GM03348 (cell line): ENCODE measurements at places on chromosomes 12 and 14.

- DNase-seq: no peak
Measured at GRCh38 chr12:108099073-108099472, 30.0 kb upstream of the WSCD2 start.

DNA sequence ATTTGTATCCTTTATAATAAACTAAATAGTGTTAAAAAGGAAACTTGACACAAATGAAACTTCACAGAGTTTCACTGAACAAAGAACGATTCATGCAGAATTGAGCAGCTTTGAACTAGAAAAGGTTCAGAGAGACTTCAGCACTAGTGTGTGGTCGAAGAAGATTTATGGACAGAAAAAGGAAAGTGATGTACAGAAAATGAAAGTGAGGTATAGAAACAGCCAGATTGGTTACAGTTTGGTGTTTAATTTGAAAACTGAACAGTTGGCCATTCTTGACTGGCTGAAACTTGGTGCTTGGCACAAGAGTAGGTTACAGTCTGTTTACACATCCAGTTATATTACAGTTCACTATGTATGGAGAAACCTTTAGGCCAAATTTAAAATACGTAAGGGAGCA is 207.1 kb downstream of the GALC start:
- DNase-seq: no peak

DNA sequence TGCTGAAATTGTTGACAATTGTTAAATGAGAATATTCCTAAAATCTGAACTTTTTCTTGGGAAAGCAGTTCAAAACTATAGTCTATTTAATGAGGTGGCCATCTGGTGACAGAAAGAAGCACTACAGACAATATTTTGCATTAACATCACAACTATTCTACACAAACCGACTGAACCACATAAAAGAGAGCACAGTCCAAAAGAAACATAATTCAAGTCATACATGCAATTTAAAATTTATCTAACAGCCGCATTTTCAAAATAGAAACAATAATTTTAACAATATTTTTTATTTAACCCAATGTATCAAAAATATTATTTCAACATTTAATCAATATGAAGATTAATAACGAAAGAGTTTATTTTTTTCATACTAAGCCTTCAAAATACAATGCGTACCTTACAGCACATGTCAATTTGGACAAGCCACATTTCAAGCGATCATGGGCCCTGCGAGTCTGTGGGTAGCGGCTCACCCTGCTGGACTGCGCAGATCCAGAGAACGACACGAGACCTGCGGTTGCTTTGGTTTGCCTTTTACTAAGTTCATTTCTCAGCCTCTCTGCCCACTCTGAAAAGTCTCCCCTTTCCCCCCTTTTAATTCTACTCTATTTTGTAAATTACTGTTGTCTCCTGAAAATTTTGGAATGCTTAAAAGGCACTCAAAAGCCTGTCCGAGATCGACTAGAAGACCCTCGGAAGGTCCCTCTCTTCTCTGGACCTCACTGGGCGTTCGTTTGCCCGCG is 947 bp upstream of the LRRC9 start:
- peak; percentile 46 for DNase-seq

GRCh38 chr14:88258021-88258420 is 65.0 kb downstream of the KCNK10 start:
- DNase-seq: no peak

GRCh38 chr12:92194561-92194960 is 48.9 kb upstream of the BTG1 start:
- DNase-seq: no peak

GRCh38 chr12:63037746-63038712 is 103.1 kb upstream of the PPM1H start:
- no peak for DNase-seq

DNA sequence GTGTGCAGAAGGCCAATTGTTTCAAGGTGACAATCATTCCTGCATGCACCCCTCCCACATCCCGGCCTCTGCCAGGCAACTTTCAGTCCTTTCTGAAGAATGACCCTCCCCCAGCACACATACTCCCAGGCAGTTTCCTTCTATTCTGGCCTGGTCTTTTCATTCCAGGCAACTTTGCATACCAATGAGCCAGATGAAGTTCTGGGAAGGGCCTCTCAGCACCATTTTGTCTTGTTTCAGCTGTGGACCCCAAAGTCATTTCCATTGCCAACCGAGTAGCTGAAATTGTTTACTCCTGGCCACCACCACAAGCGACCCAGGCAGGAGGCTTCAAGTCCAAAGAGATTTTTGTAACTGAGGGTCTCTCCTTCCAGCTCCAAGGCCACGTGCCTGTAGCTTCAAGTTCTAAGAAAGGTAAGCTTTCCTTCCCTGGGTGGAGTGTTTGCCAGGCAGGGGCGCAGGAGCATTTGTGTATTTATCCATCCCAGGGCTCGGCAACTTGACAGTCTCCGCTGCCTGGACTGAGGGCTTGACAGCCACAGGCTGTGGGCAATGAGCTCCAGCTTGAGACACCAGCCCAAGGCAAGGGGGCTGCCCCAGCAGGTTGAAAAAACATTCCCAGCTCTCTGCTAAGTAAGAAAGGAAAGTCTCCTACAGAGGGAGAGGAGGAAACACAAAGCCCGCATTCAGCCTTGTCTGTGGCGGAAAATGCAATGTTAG is 16.4 kb downstream of the BCL2L14 start:
- DNase-seq: no peak

DNA sequence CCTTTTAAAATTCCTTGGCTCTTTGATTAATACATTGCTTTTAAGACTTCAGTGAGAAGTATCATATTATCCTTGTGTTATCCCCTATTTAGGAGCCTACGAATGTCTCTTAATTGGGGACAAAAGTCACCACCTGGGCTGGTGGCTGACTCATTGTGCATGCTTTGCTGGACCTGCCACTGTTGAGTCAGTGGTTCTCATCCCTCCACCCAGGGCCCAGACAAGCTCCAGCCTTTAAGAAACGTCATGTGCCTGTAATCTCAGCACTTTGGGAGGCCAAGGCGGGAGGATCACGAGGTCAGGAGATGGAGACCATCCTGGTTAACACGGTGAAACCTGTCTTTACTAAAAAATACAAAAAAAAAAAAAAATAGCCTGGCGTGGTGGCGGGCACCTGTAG is 57.9 kb downstream of the OTX2 start:
- DNase-seq: no peak

DNA sequence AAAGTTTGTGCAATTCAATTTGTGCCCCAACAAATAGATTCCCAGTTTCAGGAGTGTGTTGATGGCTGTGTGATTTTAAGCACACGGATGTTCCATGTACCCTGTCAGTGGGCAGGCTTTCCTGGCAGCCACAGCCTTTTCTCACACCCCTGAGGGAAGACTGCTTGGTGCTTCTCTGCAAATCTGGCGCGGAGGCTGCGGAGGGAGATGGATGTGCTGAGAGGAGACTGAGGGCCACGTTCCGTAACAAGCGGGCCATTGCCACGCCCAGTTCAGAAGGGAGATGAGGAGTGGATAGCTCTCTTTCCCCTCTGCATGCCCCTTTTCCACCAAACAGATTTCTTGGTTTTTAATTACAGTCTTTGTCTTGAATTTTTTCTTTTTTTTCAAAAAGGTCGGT is 89.1 kb downstream of the BEGAIN start:
- DNase-seq: no peak

DNA sequence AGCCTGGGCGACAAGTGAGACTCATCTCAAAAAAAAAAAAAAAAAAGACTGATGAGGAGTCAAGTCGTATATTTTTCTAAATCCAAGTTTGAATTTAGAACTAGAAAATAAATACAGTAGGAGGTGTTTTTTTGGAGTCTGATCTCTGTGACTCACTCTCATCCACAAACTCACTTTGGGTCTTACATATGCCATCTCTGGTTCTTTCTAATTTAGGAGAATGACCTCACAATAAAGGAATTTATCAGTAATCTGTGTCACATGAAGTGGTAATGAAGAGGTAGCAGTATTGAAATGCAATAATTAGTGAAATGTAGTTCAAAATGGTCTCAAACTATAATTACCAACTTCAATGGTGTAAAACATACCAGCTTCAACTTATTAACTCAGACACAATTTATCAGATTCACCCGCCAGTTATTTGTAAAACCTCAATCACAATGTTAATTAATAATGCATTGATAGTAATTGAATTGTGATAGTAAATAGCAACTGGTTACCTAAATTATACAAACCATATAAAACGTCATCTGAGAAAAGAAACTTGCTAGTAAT is 4.4 kb upstream of the CFL2 start:
- peak; percentile 28 for DNase-seq

DNA sequence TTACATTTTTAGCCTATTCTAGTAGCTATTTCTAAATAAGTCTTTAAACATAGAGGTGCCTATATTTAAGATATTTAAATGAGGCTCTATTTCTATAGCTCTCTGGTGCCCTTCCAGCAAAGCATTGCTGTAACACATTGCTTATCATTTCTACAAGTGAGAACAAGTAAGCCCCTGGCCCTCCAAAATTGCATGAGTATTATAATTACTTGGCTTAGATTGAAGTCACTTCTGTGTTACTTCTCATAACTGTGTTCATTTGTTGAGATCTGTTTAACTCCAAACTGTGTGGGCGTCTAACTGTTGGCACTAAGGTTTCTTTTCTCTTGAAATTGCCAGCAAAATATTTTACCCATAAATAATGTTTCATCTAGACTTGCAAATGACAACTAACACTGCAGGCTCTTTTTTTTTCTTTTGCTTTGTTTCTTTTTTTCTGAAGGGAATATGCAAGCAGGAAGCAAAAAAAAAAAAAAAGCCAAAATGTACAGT is 66.5 kb downstream of the DAD1 start:
- DNase-seq: no peak

DNA sequence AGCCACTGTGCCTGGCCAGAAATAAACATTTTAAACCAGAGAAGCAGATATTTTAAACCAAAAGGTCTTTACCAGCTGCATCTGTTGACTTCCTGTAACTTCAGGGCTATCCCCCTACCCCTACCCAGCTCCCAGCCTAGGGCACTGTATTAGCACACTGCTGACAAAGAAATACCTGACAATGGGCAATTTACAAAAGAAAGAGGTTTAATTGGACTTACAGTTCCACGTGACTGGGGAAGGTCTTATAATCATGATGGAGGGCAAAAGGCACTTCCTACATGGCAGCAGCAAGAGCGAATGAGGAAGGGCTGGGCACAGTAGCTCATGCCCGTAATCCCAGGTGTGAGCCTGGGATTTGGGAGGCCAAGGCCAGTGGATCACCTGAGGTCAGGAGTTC is 26.0 kb downstream of the GEMIN2 start:
- DNase-seq: no peak

GRCh38 chr14:75609606-75610475 is 31.4 kb downstream of the FLVCR2 start:
- DNase-seq: no peak

GRCh38 chr12:49369411-49370145 is 2.3 kb downstream of the SPATS2 start:
- peak; percentile 76 for DNase-seq

DNA sequence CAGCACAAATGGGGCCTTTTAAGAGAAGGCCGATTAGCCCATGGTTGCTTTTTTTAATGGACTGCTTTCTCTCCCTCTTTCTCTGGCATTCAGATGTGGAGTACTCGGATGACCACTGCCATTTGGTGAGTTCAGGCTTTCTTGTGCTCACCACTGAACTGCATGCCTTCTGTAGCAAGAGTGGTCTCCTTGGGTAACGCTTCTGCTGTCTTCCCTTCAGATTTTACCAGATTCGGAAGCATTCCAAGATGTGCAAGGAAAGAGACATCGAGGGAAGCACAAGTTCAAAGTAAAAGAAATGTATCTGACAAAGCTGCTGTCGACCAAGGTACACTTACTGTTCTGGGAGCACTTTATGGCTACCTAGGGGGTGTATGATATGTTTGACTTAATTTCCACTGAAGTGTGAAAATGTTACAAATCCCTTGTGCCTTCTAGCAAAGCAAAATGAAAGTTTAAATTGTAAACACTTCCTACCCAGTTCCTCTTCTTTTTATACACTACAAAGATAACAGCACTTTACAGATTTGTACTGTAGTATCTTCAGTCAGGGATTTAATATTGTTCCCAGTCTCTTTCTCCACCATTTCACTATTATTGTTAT is 148.8 kb downstream of the PLXNC1 start:
- no peak for DNase-seq

DNA sequence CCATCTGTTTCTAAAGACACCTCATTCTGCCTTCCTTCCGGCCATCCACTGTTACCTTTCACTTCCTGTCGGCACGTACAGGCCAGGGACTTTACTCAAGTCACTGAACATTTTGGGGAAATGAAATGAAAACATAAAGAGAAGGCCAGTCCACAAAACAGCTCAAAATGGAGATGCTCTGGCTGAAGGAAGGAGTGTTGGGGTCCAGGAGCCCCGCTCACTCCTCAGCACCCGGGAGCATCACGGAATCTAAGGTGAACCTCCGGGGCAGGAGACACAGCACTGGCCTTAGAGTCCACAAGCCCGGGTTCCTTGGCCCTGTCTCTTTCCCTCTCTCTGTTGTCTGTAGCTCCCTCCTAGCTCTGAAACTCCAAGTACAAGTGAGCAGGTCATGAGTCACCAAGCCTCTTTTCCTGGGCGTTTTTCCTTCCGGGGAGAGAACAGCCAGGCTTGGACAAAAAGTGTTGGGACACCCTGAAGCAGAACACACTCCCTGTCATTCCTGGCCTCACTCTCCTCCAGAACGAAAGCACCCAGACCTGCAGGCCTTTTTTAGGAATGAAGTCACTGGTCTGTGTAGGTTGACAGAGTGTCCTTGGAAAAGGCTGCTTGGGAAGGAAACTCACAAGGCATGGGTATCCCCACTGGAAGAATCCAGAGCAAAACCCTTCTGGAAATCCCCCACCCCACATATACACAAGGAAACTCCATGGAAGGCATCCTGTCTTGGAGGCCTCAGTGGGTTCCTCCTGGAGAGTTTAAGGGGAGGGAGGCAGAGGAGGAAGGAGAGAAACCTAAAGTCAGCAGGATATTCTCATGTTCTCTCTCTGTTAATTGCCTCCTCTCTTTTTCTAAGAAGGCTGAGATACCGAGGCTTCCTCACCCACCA is 245.3 kb downstream of the ZFP36L1 start:
- peak; percentile 80 for DNase-seq

DNA sequence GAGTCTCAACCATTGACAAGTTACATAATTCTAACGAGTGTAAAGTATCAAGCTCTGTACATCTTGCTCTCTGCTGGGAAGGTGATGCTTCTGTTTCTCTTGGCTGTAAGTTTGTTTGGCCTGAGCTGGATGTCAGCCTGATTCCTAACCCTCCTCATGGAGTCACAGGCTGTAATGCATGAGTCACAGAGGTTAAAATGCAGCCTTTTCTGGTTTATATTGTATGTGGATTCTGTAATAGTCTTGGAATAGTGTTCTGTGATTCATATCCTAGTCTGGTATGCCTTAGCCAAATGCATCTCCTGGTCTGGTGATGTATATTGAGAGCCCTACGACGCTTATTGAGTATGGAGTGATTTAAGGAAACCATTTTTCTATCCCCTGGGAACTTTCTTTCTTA is 104.5 kb upstream of the FRMD6 start:
- peak; percentile 80 for DNase-seq
